ENCODE measurements at places on chromosomes 2 and 18.

GRCh38 chr18:70219688-70220087, 14.2 kb upstream of the RTTN start:
- no peak for DNase-seq

DNA sequence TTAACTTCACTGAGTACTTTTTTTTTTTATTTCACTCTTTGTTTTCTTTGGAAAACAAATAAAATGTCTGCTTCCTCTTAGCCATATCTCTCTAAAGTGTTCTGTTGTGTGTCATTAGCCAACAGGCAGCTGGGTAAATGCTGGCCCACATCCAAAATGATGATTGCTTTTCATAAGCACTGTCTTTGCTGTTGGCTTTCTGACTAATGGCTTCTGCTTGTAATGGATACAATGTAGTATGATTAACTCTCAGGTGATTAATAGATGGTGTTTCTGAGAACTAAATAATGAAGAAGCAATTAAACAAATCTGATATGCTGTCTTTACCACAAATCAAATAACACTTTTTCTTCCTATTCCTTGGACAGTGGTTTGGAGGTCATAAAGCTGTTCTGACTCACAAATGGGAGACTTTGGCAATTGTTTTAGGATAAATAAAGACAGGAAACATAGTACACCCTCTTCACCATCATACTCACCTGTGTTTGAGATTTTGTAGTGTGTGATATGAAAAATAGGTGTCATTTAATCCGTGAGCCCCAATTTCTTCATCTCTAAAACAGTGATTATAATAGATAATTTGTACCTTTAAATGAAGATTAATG, 888.4 kb downstream of the TSN start:
- no peak for DNase-seq

- no peak for DNase-seq
Measured at GRCh38 chr2:42862669-42863185, 70.3 kb upstream of the HAAO start.

DNA sequence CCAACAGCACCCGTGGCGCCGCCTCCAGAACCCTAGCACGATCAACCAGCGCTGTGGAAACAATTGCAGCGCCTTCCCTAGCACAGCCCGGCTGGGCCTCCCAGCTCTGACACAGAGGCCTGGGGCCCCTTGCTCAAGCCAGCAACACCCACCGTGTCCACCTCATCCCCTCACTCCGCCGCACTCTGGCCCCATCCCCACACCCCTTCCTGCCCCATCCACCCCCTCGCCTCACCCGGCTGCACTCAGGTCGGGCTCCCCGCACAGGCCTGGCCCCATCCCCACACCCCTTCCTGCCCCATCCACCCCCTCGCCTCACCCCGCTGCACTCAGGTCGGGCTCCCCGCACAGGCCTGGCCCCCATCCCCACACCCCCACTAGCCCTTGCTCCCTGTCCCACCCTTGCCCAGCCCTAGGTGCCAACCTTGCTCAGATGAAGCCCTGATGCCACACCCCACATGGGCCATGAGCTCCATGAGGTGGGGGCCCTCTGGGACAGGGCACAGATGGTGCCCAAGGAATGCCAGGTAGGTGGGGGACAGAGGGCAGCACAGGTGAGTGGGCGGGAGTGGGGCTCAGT, 28.7 kb downstream of the KIF1A start:
- no peak for DNase-seq

GRCh38 chr2:123521854-123522253, 503.2 kb upstream of the CNTNAP5 start:
- no peak for DNase-seq

DNA sequence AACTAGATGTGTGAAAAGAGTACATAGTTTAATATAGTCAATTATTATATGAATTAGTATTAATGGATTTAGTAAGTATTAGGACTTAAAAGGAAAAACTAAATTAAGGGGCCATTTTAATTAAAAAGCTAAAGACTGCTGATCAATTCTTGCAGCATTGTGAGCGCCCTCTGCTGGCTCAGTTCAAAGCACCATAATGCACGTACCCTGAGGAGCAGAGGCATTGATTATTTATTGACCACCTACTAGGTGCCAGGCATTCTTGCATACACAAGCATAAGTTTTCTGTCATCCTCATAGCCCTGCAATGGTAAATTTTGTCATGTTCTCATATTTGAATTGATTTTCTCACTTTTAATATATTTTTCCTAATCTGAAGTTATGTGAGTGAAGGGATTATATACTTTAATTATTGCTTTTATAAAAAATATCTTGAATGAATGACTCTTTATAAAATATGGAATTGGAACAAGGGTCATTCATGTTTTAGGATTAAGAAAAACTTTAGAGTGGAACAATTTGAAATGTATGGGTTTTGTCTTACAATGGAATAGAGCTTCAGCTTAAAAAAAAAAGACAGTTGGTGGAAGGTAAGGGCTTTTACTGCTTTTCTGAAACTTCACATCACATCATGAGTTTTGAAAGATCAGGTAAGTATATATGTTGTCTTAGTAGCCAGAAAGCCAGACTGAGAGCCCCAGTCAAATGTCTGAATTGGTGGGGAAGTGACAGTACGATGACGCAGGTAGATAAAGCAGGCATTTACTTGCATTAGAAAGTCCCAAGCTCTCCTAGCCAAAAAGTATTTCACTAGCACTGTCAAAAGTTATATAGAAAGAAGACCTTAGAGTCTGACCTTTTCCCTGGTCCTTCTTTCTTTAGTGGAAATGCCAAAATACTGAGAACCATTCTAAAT, 9.7 kb downstream of the ITGA4 start:
- no peak for DNase-seq

DNA sequence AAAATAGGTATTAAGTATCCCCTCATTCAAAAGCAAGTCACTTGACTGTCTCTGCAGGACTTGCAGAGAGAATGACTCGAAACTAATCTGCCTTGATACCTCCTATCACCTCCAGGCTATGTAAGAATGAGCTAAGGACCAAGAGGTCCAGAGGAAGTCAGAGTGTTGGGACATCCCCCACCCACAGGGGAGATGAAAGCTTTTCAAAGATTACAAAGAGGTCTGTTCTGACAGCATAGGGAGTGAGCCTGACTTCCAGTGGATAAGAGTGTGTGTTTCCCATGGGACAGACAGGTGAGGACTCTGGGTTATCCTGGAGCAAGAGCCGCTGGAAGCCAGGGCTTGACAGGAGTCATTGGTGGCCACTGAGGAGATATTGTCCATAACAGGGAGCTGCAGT, 85.0 kb upstream of the TACR1 start:
- DNase-seq, result no peak

DNA sequence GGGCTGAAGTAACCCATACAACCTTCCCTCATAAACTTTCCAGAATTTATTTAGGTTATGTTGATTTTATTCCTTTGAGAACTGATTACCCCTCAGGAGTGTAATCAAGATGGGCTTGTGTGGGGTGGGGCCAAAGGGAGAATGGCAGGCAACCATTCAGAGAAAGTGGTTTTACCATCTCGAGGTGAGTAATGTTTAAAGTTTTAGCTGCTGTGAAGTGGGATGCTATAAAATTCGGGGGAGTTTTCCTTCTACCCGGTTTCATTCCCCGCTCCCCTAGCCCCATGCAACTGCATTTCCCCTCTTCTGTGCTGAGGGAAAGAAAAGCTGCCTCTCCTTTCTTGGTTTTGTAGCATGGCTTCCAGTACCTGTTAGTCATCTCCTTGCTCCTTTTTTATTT, 34.7 kb downstream of the MAP4K4 start:
- no peak for DNase-seq

DNA sequence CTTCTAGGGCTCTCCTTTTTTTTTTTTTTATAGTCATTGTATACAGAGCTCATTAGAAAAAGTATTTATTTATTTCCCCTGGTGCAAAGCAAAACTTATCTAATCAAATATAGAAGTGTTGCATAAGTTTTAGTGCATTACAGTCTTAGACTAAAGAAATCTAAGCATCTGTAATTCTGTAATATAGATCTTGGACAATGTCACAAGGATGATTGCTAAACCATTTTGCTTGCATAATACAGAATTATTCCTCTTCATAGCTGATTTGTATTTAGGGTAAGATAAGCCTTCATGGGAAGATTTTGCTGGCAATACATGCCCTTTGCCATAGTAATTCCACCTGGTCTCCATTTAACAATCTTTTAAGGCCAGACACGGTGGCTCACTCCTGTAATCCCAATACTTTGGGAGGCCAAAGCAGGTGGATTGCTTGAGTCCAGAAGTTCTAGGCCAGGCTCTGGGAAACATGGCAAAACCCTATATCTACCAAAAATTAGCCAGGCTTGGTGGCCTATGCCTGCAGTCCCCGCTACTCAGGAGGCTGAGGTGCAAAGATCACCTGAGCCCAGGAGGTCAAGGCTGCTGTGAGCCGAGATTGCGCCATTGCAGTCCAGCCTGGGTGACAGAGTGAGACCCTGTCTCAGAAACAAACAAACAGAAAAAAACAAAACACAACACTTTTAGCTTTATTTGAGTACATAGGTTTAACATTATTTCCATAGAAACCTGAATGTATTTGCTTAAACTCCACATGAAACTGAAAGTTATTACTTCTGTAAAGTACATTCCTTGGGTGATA, 2.2 kb upstream of the ACADL start:
- DNase-seq, result no peak

GRCh38 chr2:69099541-69099940, 86.6 kb downstream of the ANTXR1 start:
- DNase-seq, result no peak

DNA sequence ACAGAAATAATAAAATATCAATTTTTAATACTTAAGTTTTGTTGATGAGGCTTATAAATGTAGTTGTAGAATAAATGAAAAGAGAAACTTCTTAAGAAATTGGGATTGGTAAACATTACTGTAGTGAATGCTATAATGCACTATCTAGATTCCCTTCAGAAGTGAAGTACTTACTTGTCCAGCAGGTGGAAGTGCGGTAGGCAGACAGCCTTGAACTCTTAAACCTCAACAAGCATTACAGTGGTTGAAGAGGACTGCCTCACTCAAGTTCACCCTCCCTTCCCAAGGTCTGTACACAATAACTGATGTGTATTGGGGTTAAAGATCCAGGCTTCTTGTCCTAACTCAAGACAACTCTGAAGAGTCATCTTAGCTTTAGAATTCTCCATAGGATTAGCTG, 931.0 kb upstream of the LRRTM1 start:
- DNase-seq, result no peak

- DNase-seq, result no peak
Measured at GRCh38 chr2:224034017-224034416, 5.1 kb downstream of the SERPINE2 start.

- DNase-seq, result no peak
Measured at GRCh38 chr18:3777122-3777521, 327.1 kb downstream of the TGIF1 start.

DNA sequence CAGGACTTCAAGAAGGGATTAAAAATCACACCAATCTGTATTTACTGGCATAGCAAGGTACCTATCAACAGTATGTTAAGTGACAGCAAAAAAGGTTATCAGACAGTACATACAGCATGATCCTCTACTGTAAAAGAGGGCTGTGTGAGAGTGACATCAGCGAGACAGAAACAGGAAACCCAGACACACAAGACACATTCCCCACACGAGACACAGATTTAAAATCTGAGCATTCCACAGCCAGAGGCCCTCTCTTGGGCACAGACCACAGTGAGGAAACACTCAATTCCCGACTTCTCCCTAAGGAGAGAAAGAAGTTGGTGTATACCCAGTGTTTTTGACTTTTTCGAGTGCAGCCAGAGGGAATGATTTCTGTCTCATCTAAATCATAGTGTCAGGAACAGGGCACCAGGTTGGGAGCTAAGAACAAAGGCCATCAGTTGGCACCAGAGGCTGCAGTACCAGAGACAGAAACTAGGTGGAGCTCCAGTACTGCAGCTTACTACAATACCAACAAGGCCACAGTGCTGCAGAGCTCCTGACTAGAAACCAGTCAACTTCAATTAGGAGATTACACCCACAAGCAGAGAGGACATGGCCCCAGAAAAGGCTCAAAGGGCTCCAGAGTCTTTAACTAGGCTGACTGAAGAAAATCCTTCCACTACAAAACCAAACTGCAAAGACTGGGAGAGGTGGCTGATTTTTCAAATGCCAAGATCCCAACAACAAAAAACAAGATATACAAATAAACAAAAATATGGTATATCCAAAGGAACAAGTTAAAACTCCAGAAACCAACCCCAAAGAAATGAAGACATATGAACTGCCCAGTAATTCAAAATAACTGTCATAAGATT, 41.0 kb downstream of the UNC50 start:
- peak; percentile 38 for DNase-seq

DNA sequence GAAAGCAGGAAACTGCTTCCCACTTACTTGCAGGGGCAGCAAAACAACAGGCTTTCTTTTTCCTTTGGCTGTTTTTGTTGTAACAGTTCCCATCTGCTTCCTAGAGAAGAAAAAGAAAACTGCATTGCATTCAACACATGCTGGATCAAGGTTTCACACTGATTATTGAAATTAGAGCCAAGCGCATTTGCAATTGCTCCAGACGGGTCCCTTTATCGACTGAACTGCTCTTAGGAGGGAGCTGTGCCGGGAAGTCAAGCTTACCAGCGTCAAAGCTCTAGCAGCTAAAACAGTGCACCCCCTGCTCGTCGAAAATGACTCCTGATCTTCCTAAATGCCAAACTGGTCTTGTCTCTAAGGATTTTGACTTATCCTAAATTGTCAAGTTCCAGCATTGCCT, 164.0 kb upstream of the SESTD1 start:
- DNase-seq, result no peak

DNA sequence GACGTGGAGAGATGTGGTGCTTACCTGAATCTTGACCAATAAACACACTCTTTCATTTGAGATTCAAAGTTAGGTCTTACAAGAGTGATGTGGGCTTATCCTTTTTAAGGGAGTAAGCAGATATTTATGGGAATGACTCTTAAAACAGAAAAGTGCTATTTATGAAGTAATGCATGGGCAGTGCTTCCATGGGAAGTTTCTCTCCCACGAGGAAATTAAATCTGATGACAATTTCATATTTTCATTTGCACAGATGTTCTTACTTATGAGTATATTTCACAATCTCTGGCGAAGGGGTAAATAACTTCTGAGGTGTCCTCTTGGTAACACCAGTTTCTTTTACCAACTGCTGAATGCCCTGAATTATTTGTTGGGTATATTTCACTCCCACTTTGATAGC, 21.0 kb downstream of the PNPT1 start:
- DNase-seq, result peak; percentile 36

- DNase-seq, result no peak
Measured at GRCh38 chr2:160246356-160246755, 46.3 kb upstream of the ITGB6 start.

Data from AG09319 (cell line).